ENCODE measurements at places on chromosomes 2 and 18.

- no peak for DNase-seq
Observed at GRCh38 chr2:241734208-241734466, 293 bp upstream of the D2HGDH start.

DNA sequence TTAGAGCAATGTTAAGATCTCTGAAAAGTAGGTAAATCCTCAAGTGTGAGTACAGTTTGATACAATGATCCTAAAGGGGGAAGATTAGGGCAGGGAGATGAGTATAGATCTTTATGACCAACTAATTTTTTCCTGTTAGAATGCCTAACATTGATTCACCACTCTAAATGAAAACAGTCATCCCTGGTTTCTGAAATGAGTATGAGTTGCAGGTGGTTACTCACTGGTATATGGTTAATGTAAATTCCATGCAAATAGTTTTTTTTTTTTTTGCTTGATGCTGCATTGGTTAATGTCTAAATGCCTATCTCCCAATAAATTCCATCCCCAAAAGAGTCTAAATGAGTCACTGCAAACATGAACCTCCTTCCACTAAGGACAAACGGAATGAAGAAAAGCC lies 55.0 kb upstream of the SERPINB2 start:
- DNase-seq = no peak

DNA sequence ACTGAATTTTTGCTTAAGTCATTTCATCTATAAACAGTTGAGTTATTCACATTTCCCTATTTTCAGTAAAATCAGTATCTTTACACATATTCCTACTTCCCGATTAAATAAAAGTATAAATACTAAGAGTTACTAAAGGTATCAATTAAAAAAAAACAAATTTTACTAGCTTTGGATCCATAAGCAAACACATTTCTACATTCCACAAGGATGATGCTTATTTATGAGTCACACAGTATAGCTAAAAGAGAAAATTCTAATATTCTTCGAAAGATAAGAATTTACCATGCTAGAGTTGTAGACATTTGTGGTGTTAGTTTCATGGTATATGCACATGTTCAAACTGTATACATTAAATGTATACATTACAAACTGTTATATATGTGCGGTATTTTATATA lies 23.7 kb downstream of the PGAP1 start:
- no peak for DNase-seq

DNA sequence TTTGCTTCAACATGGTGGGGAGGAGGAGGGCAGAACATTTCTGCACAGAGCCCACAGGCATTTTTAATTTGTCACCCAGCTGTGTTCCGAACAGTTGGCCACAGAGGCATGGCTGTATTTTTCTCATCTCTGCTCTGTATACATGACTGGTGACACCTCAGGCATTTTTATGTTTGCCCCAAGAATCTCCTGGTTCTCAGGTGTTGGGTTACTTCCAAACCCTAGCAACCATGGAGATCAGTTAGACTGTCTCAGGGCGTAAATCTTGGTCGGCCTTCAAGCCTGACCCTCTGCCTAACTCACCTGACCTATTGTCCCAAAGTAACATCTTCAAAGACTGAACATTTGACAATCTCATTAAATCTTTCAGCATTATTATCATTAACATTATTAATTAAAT lies 100.0 kb downstream of the ABCA12 start:
- DNase-seq = no peak

- DNase-seq = no peak
Observed at GRCh38 chr18:22473366-22473765, 55.7 kb upstream of the CTAGE1 start.

Measured in stimulated activated CD4-positive, alpha-beta T cell treated with anti-CD3 and anti-CD28 coated beads, Interleukin-1b, Interleukin-23, amount 100 ng/mL, for 1 hour (primary cell).